ENCODE measurements at places on chromosomes 1 and 21.

GRCh38 chr1:152107031-152107983 lies 7.9 kb downstream of the TCHH start:
- no peak for DNase-seq

GRCh38 chr1:89529196-89529595 lies 4.6 kb downstream of the LRRC8B start:
- no peak for DNase-seq

DNA sequence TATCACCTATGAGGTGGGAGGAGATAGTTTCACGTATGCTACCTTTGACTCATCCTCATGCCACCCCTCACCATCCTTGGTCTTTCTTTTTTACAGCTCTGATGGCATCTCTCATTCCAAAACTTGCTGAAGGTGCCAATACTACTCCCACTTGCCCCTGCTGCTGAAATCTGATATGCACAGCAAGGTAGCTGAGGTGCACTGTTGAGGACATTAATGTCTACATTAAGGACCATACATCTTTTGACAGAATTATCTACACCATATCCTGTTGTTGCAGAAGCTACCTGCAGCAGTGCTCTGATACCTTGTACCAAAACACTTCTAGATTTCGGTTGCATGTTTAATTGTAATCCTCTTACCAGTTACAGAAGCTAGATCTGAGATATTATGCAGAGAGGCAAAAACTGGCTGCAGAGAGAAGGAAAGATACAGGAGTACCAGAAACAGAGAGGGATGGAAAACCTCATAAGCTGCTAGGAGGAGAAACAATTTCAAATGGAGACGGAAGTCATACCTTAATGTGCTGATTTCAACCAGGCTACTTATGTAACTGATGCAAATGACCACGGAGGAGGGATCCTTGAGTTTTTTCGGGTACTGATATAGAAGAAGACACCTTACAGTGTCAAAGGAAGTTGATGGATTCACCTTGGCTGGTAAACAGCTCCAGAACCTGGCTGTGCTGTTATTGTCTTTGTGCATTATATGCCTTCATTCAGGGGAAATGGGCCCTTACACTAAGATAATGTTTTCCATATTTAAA lies 19.3 kb upstream of the PTPRC start:
- no peak for DNase-seq

DNA sequence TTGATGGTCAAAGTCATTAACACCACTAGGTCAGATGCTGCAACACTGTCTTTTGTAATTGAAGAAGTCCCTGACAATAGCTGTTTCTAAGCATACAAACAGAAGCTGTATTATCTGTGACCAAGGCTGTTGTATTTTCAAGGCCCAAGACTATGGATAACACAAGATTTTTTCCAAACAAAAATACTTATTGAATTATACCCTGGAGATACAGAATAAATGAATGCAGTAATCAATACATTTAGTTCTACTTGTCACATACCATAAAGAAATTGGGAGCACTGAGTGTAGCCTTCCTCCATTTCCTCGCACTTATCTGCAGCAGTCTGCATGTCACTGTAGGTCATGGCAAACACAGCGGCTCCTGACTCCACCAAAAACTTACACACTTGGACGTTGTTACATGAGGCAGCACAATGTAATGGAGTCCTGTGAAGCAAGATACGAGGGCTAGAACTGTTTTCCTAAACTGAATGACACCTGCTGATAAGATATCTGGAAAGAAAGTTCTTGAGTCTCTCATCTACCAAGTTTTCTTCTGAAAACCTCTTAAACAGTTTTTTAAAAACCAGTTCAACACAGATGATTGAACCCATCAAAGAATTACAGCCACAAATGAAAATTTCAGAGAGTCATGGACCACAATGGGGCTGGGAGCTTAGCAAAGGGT lies 56.9 kb downstream of the TP53BP2 start:
- no peak for DNase-seq

GRCh38 chr1:6245869-6246496 lies 2.0 kb downstream of the HES3 start:
- peak; percentile 84 for DNase-seq

DNA sequence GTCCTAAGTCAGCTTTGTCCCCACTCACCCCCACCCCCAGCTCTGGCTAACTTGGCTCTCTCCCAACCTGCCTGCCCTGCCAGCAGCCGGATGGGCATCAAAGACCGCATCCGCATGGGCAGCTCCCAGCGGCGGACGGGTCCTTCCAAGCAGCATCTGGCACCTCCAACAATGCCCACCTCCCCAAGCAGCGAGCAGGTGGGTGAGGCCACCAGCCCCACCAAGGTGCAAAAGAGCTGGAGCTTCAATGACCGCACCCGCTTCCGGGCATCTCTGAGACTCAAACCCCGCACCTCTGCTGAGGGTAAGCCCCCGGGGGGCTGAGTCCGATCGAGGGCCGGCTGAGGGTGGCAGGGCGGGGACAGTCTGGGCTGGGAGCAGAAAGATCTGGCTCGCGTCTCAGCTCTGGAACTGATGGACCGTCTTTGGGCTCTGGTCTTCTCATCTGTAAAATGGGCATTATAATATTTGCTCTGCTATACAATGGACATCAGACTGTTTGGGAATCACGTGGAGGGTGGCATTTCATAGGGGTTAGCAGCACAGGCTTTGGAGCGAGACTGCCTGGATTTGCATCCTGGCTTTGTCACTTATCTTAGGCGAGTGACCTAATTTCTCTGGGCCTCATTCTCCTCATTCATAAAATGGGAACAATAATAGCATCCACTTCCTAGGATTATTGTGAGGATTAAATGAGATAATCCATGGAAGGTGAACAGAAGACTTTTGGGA lies 31.0 kb downstream of the CITED4 start:
- DNase-seq, result no peak

DNA sequence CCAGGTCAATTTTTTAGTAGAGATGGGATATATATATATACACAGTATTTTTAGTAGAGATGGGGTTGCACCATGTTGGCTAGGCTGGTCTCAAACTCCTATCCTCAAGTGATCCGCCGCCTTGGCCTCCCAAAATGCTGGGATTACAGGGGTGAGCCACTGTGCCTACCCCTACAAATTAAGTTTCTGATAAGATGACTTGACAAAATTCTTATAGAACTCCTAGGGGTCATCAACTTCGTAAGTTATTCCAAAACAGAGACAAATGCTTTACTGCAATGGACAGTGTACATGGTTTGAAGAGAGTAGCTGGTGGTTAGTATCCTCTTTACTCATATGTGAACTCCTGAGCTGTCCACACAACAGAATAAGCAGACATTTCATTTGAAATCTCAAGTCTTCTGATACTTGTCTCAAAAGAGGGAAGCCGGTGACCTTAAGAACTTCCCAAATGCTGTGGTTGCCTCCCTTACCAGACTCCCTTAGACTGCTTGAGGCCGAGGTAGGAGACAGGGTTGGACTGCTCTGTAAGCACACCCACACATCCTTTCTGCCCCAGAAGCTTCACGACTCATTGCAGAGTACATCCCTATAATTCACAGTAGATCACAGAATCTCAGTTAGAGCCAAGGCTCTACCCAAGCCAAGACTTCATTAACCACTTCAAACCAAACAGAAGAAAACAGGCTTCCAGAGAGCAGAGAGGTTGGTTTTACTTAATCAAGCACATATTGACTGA lies 244.1 kb upstream of the IRF2BP2 start:
- DNase-seq, result no peak
